ENCODE measurements at places on chromosomes 13 and 19.
A peak's percentile ranks its signal among the peaks of the same experiment; 100 is the strongest.

GRCh38 chr13:103130681-103131210, 64.5 kb upstream of the SLC10A2 start:
- no peak for DNase-seq

GRCh38 chr19:2578391-2578890, 102.5 kb downstream of the GADD45B start:
- peak; percentile 43 for DNase-seq

GRCh38 chr13:66926200-66926850, 303.8 kb downstream of the PCDH9 start:
- no peak for DNase-seq

- DNase-seq: no peak
Observed at GRCh38 chr19:18229474-18229873, 3.2 kb upstream of the PDE4C start.

All from SW 1271 (cell line).